ENCODE measurements at places on chromosomes 7 and 10.

GRCh38 chr7:6889252-6889812 lies 63.3 kb upstream of the CCZ1B start:
- no peak for DNase-seq

DNA sequence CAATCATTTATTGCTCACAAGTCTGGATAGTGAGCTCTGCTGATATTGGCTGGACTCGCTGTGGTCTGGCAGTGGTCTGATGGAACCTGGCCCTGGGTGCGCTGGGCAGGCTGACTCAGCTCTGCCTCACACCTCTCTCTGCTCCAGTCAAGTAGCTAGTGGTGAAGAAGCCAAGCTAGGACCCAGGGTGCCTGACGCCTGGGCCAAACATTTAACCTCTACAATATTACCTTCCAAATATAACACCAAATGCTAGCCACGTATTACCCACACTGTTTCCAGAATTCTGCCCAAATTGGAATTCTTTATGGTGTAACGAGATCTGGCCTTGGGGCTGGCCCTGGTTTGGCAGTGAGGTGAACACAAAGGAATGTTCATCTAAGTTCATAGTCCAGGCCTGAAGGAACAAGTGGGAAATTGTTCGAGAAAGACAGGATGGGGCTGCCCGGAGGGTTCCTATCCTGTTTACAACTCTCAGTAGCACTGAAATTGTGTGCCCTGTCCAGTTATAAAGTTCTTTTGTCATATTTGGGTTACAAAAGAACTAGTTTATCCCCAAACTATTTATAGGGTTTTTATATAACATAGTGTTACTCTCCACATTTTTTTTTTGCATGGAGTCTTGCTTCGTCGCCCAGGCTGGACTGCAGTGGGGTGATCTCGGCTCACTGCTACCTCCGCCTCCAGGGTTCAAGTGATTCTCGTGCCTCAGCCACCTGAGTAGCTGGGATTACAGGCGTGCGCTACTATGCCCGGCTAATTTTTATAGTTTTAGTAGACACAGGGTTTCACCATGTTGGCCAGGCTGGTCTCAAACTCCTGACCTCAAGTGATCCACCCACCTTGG lies 16.3 kb downstream of the OR2AE1 start:
- DNase-seq: no peak

DNA sequence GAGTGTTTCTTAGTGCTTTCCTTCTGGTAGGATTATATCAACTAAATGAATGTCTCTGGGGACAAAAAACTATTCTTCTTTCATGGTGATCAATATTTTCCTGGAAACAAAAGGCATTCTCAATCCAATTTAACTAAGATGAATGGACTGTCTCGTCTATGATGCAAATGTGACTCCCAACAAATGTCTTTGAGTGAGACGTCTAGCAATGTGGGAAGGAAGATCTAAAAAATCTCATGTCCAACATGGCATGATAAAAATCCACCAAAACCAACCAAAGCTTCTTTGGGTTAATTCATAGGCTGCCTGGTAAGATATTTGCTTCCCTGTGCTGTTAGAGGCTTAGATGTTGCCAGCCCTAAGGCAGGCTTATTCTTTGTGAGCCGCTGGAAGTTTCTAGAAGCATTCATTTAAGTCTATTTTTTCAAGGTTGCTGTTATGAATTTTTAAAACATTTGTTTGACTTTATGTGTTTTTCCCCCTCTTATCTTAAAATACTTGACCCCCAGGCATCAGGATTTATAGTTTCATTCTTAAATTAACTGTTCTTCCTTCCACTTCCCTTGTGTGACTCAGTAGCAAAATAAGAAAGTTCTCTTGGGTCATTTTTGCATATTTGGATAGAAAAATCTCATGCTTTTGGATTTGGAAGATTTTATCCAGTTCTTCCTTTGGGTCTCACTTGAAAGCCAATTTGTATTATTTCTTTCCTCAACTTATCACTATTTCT lies 156.3 kb downstream of the NRP1 start:
- DNase-seq: no peak

- DNase-seq: no peak
Observed at GRCh38 chr7:10657201-10657600, 316.5 kb upstream of the PHF14 start.

DNA sequence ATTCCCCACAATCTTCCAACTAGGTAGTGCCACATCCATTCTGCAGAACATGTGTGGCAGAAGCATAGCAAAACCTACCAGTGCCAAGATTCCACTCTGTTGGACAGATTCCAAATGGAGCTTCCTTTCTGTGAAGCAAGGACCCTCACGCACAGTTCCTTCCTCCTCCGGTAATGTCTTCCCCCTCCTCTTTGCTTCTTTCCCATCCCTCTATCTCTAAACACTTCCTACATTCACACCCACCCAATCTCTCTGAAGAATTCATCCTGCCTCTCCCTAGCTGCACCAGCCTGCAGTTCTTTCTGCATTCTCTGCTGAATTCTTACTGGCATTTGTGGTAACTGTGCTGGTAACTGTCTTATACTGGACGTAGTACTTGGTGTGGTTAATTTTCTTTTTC lies 124.9 kb downstream of the RNLS start:
- no peak for DNase-seq

All from nephron progenitor cell (in vitro differentiated cells).